ENCODE measurements at places on chromosomes 5 and 9.

GRCh38 chr9:89903141-89903475 lies 298.3 kb downstream of the GADD45G start:
- no peak for ATAC-seq

GRCh38 chr5:123107343-123108244 lies 18.6 kb downstream of the PRDM6 start:
- ATAC-seq = peak; percentile 82

DNA sequence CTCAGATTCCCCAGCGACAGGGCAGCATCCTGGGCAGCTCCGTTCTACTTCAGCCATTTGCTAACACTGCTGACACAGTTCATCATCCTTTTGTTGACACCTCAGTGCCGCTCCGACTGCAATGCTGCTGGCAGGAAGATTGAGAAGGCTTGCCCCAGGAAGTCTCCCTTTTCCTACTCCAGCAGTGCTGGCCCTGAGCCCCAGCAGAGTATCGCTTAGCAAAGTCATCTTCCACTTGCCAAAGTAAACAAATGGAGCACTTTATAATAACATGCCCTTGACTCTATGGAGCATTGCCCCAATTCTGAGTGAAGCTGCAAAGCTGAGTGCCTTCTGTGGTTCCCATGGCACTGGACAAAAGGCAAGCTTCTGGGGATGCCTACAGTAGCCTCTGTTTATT lies 32.2 kb downstream of the PRLR start:
- ATAC-seq = peak; percentile 77

DNA sequence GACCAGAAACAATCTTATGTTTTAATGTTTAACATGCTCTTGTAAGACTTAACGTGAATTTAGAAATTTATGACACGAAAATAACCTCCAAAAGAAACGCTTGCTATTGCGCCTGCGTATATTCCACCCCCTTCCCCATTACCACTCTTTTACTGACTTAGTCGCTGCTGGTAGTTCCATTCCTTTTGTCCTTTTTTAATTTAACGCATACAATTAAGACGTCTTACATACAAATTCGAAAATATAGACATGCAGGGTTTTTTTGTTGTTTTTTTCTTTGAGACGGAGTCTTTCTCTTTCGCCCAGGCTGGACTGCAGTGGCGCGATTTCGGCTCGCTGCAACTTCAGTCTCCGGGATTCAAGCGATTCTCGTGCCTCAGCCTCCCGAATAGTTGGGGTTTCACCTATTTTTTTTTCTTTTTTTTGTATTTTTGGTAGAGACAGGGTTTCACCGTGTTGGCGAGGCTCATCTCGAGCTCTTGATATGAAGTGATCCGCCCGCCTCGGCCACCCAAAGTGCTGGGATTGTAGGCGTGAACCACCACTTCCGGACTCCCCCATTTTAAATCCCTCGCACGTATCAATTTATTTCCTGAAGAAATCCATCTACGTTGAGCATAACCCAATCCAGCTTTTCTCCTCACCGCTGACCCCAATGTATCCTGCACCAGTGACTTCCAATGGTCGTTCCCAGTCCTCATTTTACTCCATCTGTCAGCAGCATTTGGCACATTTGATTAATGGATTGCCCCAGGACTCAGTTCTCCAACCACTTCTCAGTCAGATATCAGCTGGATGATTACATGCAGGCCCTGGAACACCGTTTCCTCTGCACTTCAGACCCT lies 684 bp upstream of the MED7 start:
- peak; percentile 69 for ATAC-seq

DNA sequence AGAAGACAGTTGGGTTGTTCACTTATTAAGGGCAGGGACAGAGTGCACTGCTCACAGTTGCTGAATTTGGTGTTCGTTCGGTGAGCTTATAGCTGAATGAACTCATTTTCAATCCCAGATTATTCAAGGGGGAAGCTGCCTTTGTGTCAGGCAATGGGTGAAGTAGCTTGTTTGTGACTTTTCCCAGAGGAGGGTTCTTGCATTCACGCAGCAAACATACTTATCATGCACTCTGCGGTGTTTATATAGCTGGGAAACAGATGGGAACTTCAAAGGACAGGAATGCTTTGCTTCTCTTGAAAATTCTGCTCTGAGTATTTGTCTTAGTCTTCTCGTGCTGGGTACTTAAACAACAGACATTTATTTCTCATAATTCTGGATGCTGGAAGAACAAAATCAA lies 64.7 kb upstream of the ABCA1 start:
- no peak for ATAC-seq

DNA sequence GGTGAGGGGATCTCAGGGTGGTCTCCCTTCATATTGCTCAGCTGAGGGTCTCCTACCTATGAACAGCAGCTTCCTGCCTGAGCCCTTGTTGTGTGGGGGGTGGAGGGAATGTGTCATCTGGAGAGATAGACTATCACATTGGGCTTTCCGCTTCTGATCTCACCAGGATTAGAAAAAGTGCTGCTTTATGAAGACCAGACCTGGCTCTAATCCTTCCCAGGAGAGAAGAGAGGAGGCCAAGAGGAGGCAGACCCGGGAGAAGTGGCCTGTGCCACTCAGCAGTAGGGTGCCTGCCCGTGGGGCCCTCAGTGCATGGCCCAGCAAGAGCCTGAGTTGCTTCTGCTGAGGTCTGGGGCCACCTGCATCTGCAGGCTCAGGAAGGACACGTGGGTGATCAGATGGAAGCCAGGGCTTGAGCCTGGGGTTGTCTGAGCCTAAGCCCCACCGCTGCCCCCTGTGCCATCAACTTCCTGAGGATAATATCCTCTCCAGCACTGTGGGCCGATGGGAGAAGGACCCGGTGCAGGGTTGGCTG lies 22.1 kb upstream of the COL5A1 start:
- ATAC-seq = no peak

GRCh38 chr9:125889112-125889475 lies 141.9 kb downstream of the PBX3 start:
- peak; percentile 31 for ATAC-seq

GRCh38 chr9:135385793-135386192 lies 93.8 kb upstream of the PPP1R26 start:
- ATAC-seq = no peak

- no peak for ATAC-seq
Measured at GRCh38 chr9:130443840-130444492, 795 bp upstream of the ASS1 start.

GRCh38 chr5:59604111-59604510 lies 289.4 kb downstream of the PDE4D start:
- ATAC-seq = no peak

DNA sequence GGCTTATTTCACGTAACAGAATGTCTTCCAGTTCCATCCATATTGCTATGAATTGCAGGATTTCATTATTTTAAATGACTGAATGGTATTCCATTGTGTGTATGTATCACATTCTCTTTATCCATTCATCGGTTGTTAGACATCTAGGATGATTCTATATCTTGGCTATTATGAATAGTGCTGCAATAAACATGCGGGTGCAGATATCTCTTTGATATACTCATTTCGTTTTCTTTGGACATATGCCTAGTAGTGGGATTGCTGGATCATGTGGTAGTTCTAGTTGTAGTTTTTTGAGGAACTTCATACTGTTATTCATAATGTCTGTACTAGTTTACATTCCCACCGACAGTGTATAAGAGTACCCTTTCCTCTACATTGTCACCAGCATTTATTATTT lies 460.5 kb downstream of the MAN2A1 start:
- no peak for ATAC-seq

DNA sequence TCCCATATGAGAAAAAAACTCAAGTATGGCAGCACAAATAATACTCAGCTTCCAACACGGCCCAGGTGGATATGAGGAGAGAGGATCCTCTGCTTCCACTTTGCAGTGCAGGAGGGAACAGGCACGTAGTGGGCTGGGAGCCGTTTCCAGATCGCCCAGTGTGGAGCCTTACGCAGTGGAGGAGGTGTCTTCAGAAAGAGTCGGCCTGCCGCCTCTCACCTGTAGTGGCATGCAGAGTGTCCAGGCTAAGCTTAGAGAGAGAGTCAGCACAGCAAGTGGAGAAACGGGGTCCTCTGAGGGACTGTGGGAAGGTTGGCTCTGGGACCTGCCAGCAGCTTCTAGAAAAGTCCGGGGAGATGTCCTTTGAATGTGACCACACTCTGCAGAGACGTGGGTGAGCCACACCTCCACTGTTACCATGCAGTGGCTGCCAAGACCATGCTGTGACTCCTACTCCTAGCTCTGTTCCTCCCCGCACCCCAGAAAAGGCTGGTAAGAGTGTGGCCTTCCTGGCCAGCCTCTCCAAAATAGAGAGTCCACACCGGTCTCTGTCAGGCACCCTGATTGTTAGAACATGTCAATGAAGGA lies 3.5 kb upstream of the SEMA4D start:
- ATAC-seq = no peak

DNA sequence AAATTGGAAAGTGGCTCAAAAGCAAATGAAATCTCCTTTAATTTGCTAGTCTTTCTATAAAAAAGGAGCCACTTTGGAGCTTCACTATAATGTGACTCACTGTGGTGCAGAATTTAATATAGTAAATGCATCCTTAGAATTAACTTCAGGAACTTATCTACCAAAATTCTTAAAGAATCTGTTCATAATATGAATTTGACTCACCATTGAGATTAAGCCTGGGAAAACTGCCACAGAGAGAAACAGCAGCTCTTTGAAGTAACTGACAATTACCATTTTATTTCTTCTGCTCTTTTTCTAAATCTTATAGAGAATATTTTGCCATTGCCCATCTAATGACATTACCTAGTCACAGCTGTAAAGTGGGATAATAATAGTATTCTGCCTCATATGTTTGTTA lies 211.9 kb upstream of the CDH6 start:
- no peak for ATAC-seq

- no peak for ATAC-seq
Measured at GRCh38 chr5:122773619-122774018, 1.3 kb upstream of the SNX2 start.

- ATAC-seq = no peak
Measured at GRCh38 chr5:40646266-40646665, 33.4 kb upstream of the PTGER4 start.

DNA sequence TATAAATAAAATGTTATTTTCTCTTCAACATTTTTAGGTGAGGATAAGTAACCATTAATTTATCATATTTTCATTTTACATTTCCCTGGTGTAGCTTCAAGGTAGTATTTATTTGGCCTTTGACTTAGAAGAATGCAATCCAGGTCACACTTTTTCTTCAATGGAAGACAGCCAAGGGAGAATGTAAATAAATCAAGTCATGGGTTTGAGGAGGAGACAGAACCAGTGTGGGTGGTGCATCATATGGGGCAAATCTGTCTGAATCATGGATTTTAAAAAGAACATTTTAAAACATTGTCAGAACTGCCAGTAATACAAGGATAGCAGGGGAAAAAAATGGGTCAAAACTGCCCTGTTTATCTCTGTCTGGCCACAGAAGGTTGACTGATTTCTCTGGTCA lies 229.5 kb downstream of the FAM114A2 start:
- ATAC-seq = no peak

GRCh38 chr5:127963931-127964330 lies 119.6 kb upstream of the SLC12A2 start:
- ATAC-seq = no peak

DNA sequence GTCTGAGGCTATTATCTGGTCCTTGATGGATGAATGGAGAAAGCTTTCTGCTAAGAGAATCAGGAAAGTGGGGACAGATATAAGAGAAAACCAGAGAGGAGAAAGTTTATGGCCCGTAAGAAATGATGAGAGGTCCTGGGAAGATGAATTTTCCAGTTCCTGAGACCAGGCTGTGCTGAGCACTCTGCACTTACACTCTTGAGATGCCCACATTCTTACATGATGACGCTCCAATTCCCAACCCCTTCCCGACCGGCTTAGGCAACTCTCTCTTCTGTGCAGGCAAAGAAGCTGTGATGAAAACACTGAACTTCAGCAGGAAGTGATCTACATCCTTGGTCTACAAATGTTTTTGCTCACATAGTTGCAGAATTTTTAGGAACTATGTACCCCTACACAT lies 417.0 kb downstream of the ARHGEF28 start:
- peak; percentile 72 for ATAC-seq

DNA sequence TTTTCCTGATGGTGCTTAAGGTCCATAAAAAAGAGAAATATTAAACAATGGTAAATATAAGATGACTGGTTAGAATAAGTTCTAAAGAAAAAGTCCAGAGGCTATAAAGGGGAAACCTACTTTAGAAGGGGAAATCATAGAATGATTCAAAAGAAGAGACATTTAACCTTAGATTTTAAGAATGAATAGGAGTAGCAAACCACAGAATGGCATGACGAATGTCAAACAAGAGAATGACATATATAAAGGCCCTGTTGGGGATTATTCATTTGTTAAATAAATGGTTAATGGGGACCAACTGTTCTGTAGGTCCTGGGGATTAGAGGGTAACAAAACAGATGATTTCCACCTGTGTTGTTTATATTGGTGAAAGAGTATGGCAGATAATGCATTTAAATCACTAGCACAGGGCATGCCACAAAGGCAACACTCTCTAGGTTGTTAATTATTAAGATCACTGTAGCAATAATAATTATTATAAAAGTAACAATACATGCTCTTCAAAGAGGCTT lies 495.2 kb upstream of the GRIA1 start:
- no peak for ATAC-seq

GRCh38 chr5:68994645-68995044 lies 99.2 kb upstream of the SLC30A5 start:
- ATAC-seq = peak; percentile 96

DNA sequence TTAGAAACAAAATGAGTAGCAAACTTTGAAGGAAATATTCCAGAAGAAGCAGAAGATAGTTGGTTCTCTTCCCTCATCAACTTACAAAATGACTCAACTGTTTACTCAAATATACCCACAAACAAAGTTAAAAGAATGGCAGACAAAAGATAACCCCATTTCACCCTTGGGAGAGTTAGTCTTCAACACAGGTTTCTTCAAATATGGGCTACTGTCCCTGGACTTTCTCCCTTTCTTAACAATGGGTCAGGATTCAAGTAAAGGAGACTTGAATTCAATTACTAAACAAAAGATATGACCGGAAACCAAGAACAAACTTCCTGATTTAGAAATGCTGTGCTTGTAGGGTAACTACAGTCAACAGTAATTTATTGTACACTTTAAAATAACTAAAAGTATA lies 14.2 kb downstream of the RFX3 start:
- ATAC-seq = no peak

GRCh38 chr5:96265487-96265886 lies 167.6 kb downstream of the PCSK1 start:
- no peak for ATAC-seq
